Osteocyte (in vitro differentiated cells): ENCODE measurements at places on chromosomes 12 and 14.

GRCh38 chr12:127515941-127516340 is 751.0 kb upstream of the TMEM132C start:
- H3K27me3 ChIP-seq = no peaks in the 10 kb centered on the region
- no peaks in the 10 kb centered on the region for H3K36me3 ChIP-seq
- no peak overlapping the region for H3K4me3 ChIP-seq
- no peak overlapping the region for H3K27ac ChIP-seq
- peaks cover 6% of the 10 kb centered on the region for H3K4me1 ChIP-seq
- no peak for DNase-seq

DNA sequence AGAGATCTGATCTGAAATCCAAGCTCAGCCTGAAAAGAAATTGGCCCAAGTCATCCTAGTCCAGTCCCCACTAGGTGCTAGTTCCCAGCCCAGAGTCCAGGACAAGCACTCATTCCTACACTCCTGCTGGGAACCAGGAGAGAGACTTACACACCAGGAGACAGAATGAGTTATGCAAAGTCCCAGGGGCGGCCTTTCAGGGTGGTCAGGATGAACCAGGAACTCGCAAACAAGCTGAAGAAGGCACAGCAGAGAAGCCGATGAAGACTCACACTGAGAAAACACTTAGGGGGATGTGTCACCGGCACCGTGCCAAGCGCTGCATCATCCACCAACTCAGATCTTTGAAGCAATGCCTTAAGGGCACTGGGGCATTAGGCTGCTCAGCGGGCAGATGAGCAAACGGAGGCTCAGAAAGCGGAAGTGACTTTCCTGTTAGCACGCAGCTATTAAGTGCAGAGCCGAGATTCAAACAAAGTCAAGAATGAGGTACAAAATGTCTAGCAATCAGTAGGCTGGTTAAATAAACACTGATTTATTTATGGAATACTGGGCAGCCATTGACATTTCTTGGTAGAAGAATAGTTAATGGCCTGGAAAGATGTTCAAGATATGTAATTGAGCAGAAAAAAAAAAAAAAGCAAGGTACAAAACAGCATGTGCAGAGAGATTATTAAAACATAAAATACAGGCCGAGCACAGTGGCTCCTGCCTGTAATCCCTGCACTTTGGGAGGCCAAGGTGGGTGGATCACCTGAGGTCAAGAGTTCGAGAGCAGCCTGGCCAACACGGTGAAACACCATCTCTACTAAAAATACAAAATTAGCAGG is 78.7 kb downstream of the LRRC74A start:
- peak; percentile 96 for DNase-seq
- no peaks in the 10 kb centered on the region for H3K36me3 ChIP-seq
- peaks cover 54% of the 10 kb centered on the region for H3K4me1 ChIP-seq
- peak overlapping the region; percentile 95 for H3K27ac ChIP-seq

GRCh38 chr12:71108355-71108754 is 49.4 kb downstream of the TSPAN8 start:
- H3K36me3 ChIP-seq = no peaks in the 10 kb centered on the region
- no peaks in the 10 kb centered on the region for H3K4me1 ChIP-seq
- H3K4me3 ChIP-seq = no peak overlapping the region
- no peak overlapping the region for H3K27ac ChIP-seq

DNA sequence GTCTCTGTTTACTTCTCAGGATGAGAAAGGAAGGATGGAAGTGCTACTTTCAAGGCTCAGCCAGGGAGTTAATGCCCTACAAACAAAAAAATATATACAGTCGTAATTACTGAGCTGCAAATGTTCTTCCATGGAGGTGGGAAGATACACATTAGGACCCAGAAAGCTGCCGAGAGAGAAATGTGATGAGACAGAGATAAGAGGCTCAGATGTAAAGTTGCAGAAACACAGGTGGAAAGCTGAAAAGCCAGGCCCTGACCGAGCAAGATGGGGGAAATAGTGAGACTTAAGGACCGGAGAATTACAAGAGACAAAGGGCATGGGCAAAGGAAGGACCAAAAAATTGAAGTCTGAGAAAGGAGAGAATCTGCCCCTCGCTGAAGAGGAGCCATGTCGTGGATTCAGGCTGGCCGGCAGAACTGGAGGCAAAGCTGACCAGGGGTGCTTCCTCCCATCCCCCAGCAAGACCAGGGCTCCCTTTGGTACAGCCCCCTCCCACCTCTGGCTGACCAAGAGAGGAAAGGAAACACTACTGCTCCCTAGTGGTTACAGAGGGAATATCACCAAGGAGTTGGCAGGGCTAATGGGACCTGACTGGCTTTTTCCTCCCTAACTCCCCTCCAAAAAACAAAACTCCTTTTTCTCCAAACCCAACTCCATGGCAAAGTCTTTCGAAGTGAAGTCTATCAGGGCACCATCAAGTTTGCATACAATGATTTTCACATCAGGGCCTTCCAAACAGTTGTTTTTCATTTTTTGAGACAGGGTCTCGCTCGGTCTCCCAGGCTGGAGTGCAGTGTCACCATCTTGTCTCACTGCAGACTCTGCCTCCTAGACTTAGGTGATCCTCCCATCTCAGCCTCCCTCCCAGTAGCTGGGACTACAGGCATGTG is 12.1 kb downstream of the ZFHX2 start:
- no peaks in the 10 kb centered on the region for H3K27me3 ChIP-seq
- no peaks in the 10 kb centered on the region for H3K36me3 ChIP-seq
- no peak overlapping the region for H3K4me3 ChIP-seq
- H3K27ac ChIP-seq = no peak overlapping the region
- peaks cover 2% of the 10 kb centered on the region for H3K4me1 ChIP-seq
- no peak for DNase-seq

- no peak overlapping the region for H3K4me3 ChIP-seq
- no peaks in the 10 kb centered on the region for H3K36me3 ChIP-seq
- H3K4me1 ChIP-seq = peaks cover 31% of the 10 kb centered on the region
Observed at GRCh38 chr12:69056743-69057515, 124.0 kb upstream of the CPM start.
